ENCODE measurements at places on chromosomes 7 and 10. TPM values are rescaled to one million over a fixed set of nuclear protein-coding genes. Genes with fewer than 3 reads are reported as not detected.

ZNF394 gene
- polyA plus RNA-seq = 50.5 TPM

PTN gene
- not detected for polyA plus RNA-seq

PDK4 gene
- 0.29 TPM for polyA plus RNA-seq

BHLHA15 gene
- polyA plus RNA-seq = 0.66 TPM

SORBS1 gene
- 0.21 TPM for polyA plus RNA-seq

RBP3 gene
- not detected for polyA plus RNA-seq

DNA sequence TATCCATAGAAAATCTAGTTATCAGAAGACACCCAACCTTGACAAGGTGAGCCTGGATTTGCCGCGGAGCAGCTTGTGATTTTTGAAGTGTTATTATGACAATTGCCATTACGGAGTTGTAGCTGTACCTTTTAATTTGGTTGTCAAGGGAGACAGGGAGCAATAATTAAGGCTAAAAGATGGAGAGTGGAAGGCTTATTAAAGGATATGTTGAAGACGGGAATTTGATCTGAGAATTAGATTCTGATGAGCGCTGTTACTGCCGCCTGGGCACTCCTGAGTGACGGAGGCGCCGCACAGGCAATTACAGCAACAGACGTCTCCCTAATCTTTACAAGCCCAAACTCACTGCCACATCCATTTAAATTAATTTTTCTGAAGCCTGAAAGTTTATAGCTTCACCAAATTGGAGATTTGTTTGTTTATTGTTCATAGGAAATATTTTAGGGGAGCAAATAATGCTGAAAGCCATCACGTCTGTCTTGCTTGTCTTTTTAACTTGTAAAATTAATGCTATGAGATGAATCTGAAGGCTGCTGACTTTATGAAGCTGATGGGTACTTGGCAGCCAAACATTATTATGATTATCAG is 475.0 kb upstream of the ADARB2 start:
- no peak overlapping the region for H3K4me3 ChIP-seq
- H3K27ac ChIP-seq = no peak overlapping the region
- no peaks in the 10 kb centered on the region for H3K4me1 ChIP-seq
- H3K36me3 ChIP-seq = no peaks in the 10 kb centered on the region
- no peaks in the 10 kb centered on the region for H3K27me3 ChIP-seq
- no peak for DNase-seq

GRCh38 chr7:132516042-132516840 is 60.0 kb downstream of the PLXNA4 start:
- no peak for DNase-seq
- no peaks in the 10 kb centered on the region for H3K4me1 ChIP-seq
- H3K4me3 ChIP-seq = no peak overlapping the region
- H3K27ac ChIP-seq = no peak overlapping the region

- H3K27me3 ChIP-seq = no peaks in the 10 kb centered on the region
- no peak overlapping the region for H3K4me3 ChIP-seq
- H3K36me3 ChIP-seq = no peaks in the 10 kb centered on the region
- DNase-seq = peak; percentile 44
- H3K27ac ChIP-seq = no peak overlapping the region
- no peaks in the 10 kb centered on the region for H3K4me1 ChIP-seq
Observed at GRCh38 chr7:90552521-90552920, 43.6 kb upstream of the CDK14 start.

DNA sequence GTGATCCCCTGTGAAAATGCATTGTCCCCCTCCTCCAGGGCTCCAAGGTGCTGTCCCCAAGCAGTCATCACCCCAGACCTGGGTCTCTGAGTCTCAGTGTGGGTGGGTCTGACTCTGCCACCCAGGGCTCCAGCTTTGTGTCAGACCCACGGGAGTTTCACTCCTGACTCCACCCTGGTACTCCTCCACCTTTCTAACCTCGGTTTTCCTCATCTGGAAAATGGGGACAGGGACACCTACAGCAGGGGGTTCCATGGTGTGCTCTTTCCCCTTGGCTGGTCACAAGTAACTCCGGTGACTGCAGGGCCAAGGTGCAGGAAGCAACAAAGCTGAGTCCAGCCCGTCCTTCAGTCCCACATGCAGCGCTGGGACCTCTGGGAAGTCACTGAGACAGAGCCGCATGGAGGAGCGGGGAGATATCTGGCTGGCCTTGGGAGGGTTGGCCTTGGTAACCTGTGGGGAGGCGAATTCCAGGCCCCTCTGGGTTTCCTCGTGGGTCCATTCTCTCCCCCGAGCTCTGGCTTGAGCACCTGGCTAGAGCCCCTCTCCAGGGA is 41.8 kb upstream of the RABGEF1 start:
- H3K36me3 ChIP-seq = no peaks in the 10 kb centered on the region
- H3K27ac ChIP-seq = no peak overlapping the region
- H3K27me3 ChIP-seq = no peaks in the 10 kb centered on the region
- H3K4me1 ChIP-seq = no peaks in the 10 kb centered on the region

GRCh38 chr10:66782776-66783175 is 143.1 kb upstream of the LRRTM3 start:
- H3K4me3 ChIP-seq = no peak overlapping the region
- no peaks in the 10 kb centered on the region for H3K27me3 ChIP-seq
- H3K4me1 ChIP-seq = no peaks in the 10 kb centered on the region
- DNase-seq = no peak
- H3K36me3 ChIP-seq = no peaks in the 10 kb centered on the region
- no peak overlapping the region for H3K27ac ChIP-seq

- no peaks in the 10 kb centered on the region for H3K36me3 ChIP-seq
Observed at GRCh38 chr10:68861253-68861652, 33.9 kb downstream of the STOX1 start.

- peaks cover 5% of the 10 kb centered on the region for H3K4me1 ChIP-seq
- H3K27ac ChIP-seq = no peak overlapping the region
- no peak for DNase-seq
- no peaks in the 10 kb centered on the region for H3K27me3 ChIP-seq
- H3K36me3 ChIP-seq = no peaks in the 10 kb centered on the region
- no peak overlapping the region for H3K4me3 ChIP-seq
Observed at GRCh38 chr7:143390773-143391317, 9.7 kb downstream of the ZYX start.

DNA sequence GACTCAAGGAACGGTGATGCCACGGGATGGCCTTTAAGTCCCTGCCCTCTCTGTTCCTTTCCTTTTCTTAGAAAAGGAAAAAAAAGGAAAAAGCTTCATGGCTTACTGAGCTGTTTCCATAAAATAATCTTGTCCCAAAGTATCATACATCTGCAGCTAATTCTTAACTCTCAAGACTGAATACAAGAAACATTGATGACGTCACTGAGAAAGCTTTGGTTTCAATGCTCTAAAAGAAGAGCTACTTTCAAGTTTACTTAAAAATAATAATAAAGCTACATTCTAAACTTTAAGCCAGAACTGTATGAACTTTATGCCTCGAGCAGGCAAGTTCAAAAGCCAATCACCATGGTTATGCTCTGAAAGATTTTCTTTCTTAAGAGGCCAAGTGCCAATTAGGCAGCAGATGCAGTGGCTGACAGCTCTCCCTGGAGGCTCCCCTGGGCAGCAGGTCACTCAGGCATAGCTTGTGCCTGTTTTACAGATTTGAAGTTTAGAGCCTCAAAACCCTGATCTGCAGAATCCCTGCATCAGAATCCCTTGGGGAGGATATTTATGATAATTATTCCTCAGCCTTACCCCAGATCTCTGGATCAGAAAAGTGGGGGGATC is 165.0 kb downstream of the CHN2 start:
- no peak for DNase-seq
- no peak overlapping the region for H3K4me3 ChIP-seq
- no peaks in the 10 kb centered on the region for H3K4me1 ChIP-seq

GRCh38 chr7:5626498-5626897 is 155.0 kb downstream of the RNF216 start:
- H3K4me1 ChIP-seq = peaks cover 10% of the 10 kb centered on the region
- H3K27me3 ChIP-seq = no peaks in the 10 kb centered on the region
- H3K27ac ChIP-seq = no peak overlapping the region
- no peak overlapping the region for H3K4me3 ChIP-seq

DNA sequence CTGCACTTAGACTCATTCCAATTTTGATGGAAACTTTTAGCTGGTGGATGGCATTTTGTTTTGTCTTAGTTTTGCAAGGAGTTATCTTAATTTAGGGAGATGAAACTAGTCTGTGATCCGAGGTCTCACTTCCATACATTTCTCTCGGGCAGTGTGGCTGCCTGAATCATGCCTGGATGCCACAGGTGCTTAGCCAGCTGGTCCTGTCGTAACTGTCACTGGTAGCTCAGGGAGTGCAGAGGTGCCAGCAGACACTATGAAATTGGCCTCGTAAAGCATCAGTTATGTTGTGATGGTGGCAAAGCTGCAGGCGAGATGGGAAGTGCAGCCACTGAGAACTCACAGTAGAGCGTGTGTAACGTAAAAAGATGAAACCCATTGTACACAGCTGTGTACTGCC is 74.9 kb downstream of the EGFR start:
- no peak overlapping the region for H3K27ac ChIP-seq
- H3K36me3 ChIP-seq = no peaks in the 10 kb centered on the region
- H3K4me3 ChIP-seq = no peak overlapping the region

GRCh38 chr10:1559761-1560160 is 177.6 kb downstream of the ADARB2 start:
- H3K27me3 ChIP-seq = no peaks in the 10 kb centered on the region
- no peaks in the 10 kb centered on the region for H3K36me3 ChIP-seq
- H3K4me3 ChIP-seq = no peak overlapping the region
- no peak for DNase-seq

DNA sequence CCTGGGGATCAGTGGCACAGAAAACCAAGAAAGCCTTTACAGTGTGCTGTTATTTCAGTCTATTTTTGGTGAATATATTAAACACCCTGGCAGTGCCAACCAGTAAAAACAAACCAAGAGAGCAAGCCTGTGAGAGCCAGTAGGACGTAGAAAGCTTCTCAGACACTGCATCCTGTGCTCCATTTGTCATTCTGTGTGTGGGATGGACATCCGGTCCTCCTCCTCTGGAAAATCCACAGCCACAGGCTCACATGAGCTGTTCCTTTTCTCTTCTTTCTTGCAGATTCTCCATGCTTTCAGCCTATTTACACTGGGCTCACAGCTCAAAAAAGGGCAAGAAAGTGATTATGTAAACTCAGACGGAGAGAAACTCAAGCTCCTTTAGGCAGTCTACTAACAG is 119.7 kb upstream of the YAE1 start:
- no peaks in the 10 kb centered on the region for H3K4me1 ChIP-seq
- H3K36me3 ChIP-seq = no peaks in the 10 kb centered on the region
- peaks cover 2% of the 10 kb centered on the region for H3K27me3 ChIP-seq
- DNase-seq = no peak
- H3K27ac ChIP-seq = no peak overlapping the region

DNA sequence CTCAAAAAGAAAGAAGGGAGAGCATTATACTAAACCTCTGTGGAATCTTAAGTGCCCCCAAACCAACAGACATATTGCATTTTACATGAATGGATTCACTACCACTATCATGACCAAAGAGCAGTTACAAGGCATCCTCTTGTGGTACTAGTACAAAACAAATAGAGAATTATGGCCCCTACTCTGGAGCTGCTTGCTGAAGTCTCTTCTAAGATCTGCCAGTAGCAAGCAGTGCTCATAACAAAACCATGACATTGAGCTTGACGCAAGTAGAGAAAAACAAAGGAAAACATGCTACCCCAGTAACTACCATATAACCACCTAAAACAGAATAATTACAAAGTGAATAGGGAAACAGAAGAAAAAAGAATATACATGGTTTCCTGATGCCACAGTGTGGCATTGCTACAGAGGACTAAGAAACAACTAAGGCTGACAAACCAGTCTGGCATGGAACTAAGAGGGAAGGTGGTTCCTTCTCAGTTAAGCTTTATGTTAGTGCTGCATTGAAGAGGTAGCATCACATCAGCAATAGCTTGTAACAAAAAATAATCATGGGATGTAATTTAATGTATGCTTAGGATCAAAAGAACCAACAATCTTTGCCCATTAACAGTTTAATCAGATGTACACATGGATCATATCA is 150.2 kb upstream of the AGR3 start:
- DNase-seq = no peak
- H3K4me1 ChIP-seq = peaks cover 5% of the 10 kb centered on the region
- no peaks in the 10 kb centered on the region for H3K36me3 ChIP-seq
- H3K27me3 ChIP-seq = no peaks in the 10 kb centered on the region
- H3K27ac ChIP-seq = no peak overlapping the region
- no peak overlapping the region for H3K4me3 ChIP-seq

- H3K4me3 ChIP-seq = no peak overlapping the region
- H3K36me3 ChIP-seq = no peaks in the 10 kb centered on the region
- no peaks in the 10 kb centered on the region for H3K4me1 ChIP-seq
Observed at GRCh38 chr7:84651876-84652275, 457.3 kb upstream of the SEMA3A start.

GRCh38 chr10:23157691-23158369 is 34.3 kb upstream of the PTF1A start:
- H3K36me3 ChIP-seq = no peaks in the 10 kb centered on the region
- H3K4me1 ChIP-seq = no peaks in the 10 kb centered on the region
- H3K27ac ChIP-seq = no peak overlapping the region
- H3K27me3 ChIP-seq = no peaks in the 10 kb centered on the region

Measured in B cell (primary cell).